Heart right ventricle (tissue), 16 donors: ENCODE measurements at places on chromosomes 4 and X.

GRCh38 chrX:110087485-110088356 is 84.8 kb downstream of the TMEM164 start:
- no peak for DNase-seq

- DNase-seq = no peak
Observed at GRCh38 chr4:45693746-45694145, 430.1 kb downstream of the GABRG1 start.

DNA sequence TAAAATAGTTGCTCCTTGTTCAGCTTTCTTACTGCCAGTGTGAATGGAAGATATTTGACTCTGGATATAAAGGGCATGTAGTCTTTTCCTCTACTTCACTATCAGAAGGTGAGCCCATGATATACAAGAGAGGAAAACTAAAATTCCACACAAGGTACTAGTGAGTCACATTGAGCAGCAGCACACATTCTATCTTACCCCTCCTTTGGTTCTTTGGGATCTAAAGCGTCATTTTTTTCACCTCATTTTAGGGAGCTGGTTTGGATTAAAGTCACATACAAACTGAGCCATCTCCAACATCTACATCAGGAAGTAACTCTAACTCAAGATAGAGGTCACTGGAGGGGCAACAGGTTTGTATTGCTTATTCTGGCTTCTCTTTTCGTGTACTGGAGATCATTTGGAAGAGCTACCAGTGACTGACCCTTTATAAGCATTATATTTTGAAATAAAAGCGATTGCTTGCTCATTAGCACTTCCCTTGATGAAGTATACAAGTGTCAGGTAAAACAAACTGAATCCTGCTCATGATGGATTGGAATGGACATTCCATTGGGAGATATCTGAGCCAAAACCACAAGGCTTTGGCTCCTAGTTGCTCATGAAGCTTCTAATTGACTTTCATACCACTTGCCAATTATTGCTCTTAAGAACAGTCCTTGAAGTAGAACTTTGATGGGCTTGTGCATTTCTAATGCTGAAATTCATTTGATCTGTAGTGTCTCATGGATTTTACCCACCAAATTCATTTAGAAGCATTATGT is 124.1 kb downstream of the SPCS3 start:
- no peak for DNase-seq

DNA sequence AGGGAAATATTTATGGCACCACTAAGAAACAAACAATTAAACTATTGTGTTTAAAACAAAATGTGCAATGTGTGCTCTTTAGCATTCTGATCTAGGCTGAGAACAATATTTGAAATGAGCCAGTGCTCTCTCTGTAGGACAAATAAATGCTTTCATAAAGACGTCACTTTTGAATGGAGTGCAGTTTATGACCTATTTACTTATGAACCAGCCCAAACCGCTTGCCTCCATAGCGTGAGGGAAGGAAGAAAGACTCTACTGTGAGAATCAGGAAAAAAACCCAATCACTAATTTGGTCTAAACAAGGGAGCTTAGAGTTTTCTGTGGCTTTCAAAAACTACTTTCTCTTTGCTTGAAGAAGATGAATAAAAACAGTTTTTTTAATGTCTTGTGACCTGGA is 39.4 kb downstream of the SAT1 start:
- DNase-seq = no peak

DNA sequence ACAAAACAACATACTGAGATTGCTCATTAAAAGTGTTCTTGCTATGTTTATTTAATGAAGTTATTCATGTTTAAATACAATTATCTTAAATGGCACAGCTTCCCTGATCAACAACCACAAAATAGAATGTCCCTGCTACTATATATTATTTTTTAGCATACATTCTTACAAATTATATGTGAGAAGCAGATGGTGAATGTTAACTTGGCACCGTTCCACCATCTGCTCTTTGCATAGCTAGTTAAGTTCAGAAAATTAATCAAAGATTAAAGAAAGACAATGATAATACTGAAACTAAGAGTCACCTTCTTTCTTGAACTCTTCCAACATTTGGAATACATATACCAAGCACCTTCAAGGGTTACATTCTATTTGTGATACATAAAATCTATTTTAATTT is 94.2 kb downstream of the PPP3CA start:
- no peak for DNase-seq

DNA sequence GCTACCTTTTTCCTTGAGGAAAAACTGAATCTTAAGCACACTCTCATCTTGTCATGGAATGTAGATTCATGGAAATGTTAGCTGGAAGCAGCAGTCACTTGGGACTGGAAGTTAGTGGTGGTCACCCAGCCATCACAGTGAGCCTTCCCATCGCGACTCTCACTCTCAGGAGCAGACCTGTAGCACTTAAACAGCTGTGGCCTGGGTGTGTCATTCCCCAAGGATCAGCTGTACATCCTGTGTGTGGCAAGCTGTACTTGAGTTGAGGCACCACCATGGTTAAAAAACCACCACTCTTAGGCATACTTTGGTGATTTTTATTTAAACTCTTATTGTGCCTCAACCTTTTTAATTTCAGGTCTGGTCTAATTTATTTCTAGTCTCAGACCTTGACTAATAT is 46.7 kb downstream of the JADE1 start:
- no peak for DNase-seq

DNA sequence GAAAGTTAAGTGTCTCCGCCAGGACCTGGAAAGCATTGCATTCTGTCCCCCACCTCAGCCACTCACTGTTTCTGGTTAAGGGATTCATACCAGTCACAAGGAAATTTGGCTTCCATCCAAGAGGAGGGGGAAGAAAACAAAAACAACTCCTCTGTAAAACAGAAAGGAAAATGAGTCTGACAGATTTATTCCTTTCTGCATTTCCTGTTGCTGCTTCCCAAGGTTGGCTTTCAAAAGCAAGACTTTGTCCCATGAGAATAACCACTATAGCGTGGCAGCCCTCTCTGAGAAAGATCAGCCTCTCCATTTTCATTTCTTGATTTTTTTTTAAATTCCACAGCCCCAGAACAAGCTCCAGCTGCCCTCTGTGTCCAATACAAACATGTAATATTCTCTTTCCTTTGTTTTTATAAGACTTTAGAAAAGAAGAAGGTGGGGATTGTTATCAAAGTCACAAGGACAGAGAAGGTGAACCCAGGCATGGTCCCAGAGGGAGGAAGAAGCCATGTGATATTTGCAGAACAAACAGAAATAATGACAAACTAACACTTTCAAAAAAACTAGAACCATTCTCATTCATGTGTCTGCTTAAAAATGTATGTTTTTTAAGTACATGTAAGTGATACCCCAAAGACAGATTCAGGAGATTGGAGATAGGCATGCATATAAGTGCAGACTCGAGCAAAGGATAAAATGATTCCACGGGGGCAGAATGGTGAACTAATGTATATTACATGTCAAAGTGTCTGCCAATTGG is 90.7 kb upstream of the DCLK2 start:
- no peak for DNase-seq

GRCh38 chr4:53592686-53593501 is 1.6 kb upstream of the LNX1 start:
- peak; percentile 48 for DNase-seq

DNA sequence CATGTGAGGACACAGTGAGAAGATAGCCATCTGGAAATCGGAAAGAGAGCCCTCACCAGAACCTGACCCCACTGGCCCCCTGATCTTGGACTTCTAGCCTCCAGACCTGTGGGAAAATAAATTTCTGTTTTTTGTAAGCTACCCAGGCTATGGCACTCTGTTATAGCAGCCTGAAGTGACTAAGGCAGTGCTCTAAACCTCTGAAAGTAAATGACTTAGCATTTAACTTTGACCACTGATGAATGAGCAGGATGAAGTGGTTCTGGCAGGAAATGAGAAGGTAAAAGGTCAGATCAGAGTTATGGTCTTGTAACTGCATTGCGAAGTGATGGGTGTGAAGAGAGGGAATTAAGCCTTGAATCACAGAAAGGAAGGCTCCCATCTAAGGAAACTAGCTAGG is 17.0 kb downstream of the GPAT3 start:
- no peak for DNase-seq

DNA sequence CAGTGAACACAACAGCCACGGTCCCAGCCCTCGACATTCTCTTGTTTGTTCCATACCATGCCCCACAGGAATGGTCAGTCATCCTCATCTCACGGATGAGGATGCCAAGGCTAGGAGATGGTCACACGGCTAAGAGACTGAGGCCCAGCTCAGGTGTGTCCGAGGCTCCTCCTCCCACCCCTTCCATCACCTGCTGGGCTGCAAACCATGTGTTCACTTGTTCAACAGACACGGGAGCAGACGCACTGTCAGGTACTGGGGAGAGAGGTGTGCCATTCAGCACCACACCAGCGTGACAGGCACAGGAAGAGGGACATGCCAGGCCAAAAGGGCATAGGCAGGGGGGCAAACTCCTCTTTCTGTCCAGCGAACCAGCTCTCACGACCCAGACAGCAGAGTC is 45.9 kb downstream of the ABLIM2 start:
- no peak for DNase-seq

DNA sequence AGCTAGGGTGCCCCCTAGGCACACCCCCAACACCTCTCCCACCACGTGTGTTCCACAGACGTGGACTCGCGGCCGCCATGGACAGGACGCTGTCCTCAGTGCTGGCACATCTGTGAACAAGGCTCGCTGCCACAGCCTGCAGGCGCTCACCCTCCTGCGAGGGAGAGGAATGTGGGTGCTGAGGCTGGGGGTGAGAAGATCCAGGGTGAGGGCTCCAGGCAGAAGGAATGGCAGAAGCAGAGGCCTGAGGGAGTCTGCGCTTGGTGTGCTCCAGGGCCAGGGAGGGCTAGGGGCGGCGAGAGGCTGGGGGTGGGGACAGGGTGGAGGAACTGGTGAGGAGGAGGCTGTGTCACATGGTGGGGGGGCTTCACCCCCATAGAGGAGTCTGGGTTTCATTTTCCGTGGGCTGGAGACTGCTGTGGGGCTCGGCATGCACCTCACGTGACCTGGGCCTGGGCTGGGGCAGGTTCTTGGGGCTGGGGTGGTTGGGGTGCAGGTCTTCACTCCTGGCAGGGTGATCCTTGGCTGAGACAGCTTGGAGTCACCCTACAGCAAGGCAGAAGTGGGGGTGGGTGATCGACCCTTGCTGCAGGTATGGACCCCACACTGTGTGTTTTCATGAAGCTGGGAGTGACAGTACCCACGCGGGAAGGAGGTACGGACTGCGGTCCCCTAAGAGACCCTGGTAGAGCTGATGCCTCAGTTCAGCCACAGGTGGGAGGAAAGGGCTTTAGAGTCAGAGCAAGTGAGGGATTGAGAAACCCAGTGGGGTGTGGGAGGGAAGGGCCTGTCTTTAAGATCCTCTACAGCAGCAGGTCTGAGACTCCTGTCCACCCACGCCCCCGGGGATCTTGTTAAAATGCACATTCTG is 103.7 kb downstream of the PSAPL1 start:
- DNase-seq = no peak

- DNase-seq = no peak
Observed at GRCh38 chrX:101229170-101229569, 9.6 kb downstream of the DRP2 start.

- DNase-seq = no peak
Observed at GRCh38 chrX:2652106-2652505, 39.0 kb upstream of the CD99 start.

DNA sequence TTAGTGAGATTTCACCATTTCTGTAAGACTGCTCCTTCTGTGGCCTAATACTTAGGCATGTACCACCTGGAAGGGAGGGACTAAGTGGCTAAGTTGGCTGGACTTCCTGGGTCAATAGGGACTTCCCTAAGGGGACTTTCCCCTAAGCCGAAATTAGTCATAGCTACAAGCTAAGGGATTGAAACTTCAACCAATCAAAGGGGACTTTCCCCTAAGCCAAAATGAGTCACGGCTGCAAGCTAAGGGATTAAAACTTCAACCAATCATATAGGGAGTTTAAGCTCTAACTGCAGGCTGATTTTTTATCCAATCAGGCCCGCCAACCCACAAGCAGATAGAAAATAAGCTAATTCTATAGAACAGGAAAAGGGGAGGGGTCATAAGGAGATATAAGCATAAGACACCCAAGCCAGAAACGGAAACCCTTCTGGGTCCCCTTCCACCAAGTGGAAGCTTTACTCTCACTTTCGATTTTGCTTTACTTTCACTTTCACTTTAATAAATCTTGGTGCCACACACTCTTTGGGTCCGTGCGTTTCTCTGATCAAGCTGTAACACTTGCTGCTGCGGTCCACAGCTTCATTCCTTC is 382.8 kb downstream of the KLHL4 start:
- DNase-seq = no peak

DNA sequence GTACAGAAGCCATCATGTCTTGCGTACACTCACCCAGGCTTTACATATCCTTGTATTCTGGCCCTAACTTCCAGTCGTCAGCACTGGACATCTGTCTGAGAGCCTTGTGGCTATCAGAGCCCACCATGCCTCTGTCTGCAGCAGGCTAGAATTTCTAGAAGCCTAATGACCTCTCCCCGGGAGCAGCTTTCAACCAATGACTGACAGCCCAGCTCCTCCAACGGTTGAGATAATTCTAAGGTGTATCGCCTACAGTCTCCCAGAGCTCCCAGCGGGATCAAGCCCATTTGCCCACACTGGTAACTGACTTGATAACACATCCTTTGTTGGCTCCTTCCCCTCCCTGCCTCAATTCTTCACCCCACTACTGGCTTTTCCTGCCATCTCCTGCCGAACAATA is 562.8 kb downstream of the BCOR start:
- no peak for DNase-seq

- DNase-seq = no peak
Observed at GRCh38 chr4:168440442-168441264, 39.6 kb downstream of the DDX60L start.

DNA sequence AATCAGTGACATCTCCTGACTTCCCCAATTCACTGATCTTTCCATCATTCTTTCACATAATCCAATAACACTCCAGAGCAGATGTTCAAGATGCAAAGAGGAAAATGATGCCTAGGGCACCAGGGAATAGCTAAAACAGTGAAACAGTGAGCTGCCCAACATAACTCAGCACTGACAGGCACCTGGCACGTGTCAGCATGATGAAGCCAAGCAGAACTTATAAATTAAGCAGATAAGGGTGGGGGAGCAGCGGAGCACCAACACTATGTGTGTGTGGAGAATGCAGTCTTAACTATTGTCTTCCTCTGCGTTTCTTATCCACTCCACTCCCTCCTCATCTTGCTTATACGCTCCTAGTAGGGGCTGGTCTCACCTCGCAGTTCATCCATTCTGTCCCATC is 89.4 kb downstream of the AMMECR1 start:
- no peak for DNase-seq

GRCh38 chr4:56655627-56656345 is 25.3 kb downstream of the HOPX start:
- DNase-seq = no peak

GRCh38 chrX:50927127-50927526 is 16.6 kb downstream of the BMP15 start:
- no peak for DNase-seq
